ENCODE measurements at places on chromosomes 3 and 15.
A peak's percentile ranks its signal among the peaks of the same experiment; 100 is the strongest.

- no peak for DNase-seq
These were observed 156.8 kb downstream of the ATP10A start for GRCh38 chr15:25706176-25706955.

GRCh38 chr3:29922992-29923746 lies 642.3 kb downstream of the RBMS3 start:
- no peak for DNase-seq

DNA sequence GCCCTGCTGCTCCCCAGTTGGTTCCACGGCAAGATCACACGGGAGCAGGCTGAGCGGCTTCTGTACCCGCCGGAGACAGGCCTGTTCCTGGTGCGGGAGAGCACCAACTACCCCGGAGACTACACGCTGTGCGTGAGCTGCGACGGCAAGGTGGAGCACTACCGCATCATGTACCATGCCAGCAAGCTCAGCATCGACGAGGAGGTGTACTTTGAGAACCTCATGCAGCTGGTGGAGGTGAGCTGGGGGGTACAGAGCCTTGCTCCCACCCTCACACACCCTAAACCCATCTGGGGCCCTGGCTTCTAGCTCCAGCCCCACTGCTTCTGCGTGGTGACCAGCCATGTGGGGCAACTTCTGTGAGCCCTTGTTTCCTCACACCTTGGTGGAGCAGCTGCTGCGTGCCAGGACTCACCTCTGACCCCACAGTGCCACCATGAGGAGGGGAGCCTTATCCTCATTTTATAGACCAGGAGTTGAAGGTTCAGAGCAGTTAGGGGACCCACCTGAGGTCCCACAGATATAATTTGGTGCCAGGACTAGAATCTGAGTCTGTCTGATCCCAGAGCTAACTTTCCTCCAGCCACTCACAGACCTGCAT lies 13.3 kb upstream of the LMAN1L start:
- DNase-seq, result peak; percentile 79

GRCh38 chr3:154548341-154548740 lies 118.4 kb upstream of the GPR149 start:
- DNase-seq, result no peak

GRCh38 chr3:53045518-53046170 lies at the start of gene SFMBT1:
Gene SFMBT1, minus strand, starts transcription at chr3:53046073. Its CDS starts 76,945 bp downstream, at chr3:52969128.
- DNase-seq, result peak; percentile 92

DNA sequence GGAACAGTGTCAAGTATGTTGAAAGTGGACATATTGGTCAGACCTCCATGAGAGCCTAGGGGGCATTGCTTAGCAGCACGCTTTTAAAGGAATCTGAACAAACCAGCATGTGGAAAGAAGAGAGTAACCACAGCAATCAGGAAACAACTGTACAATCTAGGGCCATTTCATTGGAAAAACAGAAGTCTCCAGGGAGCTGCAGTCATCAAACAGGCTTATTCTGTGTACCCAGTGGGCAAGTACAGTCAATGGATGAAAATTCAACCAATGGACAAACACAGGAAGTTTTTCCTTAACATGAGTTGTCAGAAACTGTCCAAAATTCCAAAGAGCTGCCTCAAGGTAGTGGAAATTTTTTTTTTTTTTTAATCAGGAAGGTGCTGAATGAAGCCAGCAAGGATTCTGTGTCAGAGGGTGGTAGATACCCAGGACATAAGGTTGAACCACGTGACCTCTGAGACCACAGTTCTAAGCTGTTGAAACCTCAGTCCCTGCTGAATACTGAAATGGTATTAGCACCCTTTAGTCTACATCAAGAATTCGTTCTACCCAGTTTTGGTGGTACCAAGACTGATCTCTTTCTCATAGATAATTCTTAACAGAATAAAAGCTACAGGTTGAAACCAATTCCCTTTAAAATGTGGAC lies 4.4 kb upstream of the DLG1 start:
- DNase-seq, result no peak

DNA sequence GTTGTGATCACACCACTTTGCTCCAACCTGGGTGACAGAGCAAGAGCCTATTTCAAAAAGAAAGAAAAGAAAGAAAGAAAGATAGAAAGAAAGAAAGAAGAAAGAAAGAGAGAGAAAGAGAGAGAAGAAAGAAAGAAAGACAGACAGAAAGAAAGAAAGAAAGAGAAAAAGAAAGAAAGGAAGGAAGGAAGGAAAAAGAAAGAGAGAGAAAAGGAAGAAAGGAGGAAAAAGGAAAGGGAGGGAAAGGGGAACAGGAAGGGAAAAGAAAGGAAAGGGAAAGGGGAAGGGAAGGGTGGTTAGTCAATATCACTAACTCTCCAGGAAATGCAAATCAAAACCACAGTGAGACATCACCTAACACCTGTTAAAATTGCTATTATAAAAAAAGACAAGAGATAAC lies 18.2 kb downstream of the OR5K4 start:
- no peak for DNase-seq

DNA sequence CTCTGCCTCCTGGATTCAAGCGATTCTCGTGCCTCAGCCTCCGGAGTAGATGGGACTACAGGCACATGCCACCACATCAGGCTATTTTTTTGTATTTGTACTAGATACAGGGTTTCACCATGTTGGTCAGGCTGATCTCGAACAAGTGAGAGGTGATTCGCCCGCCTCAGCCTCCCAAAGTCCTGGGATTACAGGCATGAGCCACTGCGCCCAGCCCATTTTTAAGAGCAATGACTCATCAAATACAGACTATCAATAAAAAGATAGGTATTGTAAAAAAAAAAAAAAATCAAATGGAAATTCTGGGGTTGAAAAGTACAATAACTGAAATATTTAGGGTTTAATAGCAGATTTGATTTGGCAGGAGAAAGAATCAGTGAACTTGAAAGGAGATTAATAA lies 129.0 kb downstream of the TJP1 start:
- DNase-seq, result no peak

DNA sequence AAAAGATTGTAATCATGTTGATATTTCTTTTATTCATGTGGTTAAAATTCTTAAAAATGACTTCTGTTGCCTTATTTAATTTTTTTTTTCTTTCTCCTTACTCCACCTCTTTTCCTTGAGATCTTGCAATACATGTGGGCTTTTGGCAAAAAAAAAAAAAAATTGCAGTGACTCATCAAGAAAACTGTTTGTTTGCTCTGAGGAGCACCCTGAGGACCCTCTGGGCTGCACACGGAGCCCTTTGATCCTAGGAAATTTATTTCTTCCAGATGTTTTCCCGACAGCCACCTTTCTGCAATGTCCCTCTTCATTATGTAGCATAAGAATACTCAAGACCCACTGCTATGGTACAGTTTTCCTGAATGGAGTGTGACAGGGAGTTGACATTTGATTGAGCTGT lies 371.7 kb downstream of the ZBTB20 start:
- DNase-seq, result no peak

DNA sequence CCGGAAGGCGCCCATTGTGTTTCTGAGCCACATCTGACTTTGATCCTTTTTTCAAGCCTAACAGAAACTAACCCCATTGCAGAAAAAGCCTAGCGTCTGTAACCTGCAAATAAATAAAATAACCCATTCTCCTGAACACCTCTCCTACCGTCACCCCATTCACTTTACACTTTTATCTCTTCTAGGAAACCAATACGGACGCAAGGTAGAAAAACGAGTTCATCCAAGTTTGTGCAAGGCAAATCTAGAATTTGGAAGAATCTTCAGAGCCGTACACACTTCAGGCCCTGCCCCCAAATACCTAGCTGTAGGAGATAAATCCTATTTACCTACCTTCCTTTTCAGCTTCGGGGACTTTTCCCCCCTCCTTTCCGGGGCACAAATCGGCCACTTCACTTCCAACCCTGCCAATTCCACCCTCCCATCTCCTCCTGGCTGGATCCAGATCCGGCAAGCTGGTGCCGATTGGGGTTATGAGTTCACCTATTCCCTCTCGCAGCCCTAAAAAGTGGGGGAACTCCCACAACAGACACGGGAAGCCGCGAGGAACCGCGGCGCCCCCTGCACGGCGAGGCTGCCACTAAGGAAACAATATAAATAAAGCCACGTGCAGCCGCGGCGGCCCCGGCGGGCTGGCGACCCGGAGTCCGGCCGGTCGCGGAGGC lies 987 bp downstream of the PRTG start:
- peak; percentile 27 for DNase-seq

DNA sequence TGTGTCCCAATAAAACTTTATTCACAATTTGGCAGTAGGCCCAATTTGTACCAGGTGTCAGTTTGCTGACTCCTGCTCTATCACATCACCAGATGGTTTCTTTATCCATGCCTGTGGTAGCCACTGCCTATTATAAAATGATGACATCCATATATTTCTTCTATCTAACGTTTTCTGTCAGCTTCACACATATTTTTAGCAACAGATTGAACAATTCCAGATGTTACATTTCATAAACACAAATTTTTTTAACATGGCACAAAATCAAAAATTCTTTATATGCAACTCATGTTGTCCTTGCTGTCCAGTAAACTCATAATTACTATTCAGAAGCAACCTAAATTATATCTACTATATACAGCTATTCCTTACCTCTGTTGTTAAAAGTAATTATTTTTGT lies 1371.6 kb downstream of the NSUN3 start:
- no peak for DNase-seq

DNA sequence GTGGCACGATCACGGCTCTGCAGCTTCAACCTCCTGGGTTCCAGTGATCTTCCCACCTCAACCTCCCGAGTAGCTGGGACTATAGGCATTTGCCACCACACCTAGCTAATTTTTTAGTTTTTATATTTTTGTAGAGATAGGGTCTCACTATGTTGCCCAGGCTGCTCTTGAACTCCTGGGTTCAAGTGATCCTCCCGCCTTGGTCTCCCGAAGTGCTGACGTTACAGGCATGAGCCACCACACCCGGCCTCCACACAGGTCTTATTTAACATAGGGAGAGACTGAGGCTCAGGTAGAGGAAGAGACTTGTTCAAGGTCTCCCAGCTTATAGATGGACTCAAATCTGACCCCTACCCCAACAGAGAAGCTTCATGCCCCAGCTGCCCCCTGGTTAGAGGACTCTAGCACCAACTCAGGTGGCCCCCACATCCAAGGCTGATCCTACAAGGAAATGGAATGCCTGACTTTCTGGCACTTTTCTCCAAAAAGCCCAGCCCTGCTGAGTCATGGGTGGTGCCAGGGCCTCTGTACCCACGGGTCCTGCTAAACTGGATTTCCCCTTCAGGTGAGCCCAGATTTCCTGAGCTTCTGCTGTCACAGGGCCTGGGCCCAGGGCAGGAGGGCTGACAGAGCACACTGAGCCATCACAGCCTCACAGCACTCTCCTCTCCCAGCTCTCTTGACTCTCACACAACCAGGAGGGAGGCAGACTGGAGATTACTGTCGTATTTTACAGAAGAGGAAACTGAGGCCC lies 5.6 kb downstream of the TMEM40 start:
- no peak for DNase-seq

DNA sequence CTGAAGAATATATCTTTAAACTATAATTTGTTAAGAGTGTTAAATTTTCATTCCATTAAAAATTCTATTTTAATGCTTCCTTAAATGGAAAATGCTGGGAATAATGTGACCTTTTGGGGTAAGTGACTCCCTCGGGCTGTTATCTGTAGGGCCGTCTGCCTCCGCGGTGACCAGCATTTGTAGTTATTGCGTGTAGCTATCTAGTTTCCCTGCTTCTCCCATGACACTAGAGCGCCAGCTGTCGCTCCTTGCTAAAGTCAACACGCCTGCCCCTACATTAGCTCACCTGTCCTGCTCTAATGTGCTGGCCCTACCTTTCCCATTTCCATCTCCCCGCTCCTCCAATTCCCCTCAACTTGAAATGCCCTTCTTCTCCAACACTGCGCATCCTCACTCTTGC lies 12.4 kb upstream of the CHRM5 start:
- DNase-seq, result no peak

DNA sequence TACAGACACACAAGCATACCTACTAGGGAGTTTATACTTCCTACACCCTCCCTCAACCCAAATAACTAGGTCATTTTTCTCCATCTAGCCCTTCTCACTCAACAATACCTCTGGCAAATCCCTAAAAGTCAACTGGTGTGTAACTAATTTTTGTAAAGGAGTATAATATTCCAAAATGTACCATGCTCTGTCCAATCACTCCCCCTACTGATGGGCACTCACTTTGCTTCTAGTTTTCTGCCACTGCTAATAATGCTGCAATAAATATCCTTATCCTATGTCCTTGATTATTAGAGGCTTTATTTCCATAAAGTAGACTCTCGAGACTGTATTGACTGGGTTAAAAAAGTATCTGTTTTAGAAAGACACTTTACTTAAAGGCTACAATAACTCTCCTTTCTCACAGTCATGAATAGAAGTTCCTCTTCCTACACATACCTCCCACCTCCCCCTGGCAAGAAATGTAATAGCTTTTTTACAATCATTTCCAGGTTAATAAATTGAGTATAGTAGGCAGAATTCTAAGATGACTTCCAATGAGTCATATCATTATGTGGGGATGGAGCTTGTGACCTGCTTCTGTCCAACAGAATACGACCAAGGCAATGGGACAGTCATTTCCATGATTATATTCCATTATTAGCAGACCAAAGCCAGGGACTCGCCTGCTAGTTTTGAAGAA lies 30.0 kb downstream of the SHQ1 start:
- peak; percentile 21 for DNase-seq

DNA sequence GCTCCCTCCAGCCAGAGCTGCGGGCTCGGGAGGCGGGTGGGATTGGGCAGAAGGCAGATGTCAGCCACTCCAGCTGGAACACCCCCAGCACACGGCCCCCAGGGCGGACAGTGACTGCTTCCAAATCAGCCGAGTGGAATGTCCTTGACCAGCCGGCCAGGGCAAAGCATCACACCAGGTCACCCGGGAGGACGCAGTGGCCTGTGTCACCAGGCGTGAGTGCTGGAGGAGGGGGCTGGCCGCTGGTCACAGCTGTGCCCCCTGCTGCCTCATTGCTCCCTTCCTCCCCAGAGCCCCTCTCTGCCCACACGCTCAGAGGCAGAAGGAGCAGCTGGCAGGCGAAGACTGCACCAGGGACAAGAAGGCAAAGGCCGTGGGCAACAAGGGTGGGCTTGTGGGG lies 33.5 kb downstream of the NTRK3 start:
- no peak for DNase-seq

- DNase-seq, result no peak
These were observed 26.1 kb upstream of the SFMBT1 start for GRCh38 chr3:53071882-53072431.

GRCh38 chr3:100081986-100082692 lies 32.2 kb downstream of the FILIP1L start:
- no peak for DNase-seq

- no peak for DNase-seq
These were observed 58.0 kb upstream of the ATP2B2 start for GRCh38 chr3:10563396-10563795.

DNA sequence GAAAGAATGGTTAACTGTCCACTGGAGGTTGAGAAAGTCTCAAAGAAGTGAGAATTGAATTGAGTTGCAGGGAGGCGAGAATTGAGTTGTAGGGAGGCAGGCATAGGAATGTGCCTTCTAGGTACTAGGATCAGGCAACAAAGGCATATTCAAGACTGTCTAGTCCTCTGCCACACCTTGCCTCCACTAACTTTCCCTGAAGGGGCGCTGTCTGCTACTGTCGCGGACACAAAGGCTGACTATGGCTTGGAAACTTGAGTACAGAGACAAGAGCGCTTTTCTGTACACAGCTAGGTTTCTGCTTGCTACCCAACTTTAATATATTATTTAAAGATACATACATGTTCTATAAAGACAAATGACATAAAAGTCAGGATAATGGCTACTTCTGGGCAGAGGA lies 10.4 kb upstream of the FBXL22 start:
- no peak for DNase-seq

- peak; percentile 74 for DNase-seq
These were observed 203.7 kb downstream of the ABHD5 start for GRCh38 chr3:43894176-43895049.

GRCh38 chr15:79003301-79003700 lies 58.5 kb upstream of the CTSH start:
- no peak for DNase-seq

All from B cell (primary cell).